ENCODE measurements at places on chromosomes 4 and X.

GRCh38 chr4:6043188-6043587 lies 25.0 kb upstream of the C4orf50 start:
- DNase-seq = no peak

GRCh38 chrX:131609480-131609879 lies 65.6 kb downstream of the OR13H1 start:
- DNase-seq = no peak

DNA sequence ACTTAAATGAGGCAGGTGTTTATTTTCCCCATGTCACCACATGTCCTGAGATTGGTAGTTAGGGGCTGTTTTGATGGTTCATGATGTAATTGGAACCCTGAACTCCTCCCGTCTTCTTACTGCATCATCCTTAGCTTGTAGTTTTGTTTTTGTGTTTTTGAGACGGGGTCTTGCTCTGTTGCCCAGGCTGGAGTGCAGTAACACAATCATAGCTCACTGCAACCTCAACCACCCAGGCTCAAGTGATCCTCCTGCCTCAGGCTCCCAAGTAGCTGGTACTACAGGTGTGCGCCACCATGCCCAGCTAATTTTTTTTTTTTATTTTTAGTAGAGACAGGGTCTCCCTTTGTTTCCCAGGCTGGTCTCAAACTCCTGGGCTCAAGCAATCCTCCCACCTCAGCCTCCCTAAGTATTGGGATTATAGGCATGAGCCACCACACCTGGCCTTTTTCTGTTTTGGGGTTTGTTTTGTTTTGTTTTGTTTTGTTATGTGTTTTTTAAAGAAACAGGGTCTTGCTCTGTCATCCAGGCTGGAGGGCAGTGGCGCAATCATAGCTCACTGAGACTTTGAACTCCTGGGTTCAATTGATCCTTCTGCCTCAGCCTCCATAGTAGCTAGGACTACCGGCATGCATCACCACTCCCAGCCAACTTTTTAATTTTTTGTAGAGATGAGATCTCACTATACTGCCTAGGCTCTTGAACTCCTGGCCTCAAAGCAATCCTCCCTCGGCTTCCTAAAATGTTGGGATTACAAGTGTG lies 76.4 kb downstream of the SNX25 start:
- no peak for DNase-seq

- no peak for DNase-seq
These were observed 14.7 kb downstream of the WDR1 start for GRCh38 chr4:10101671-10102473.

GRCh38 chrX:139758809-139759208 lies 50.8 kb upstream of the MCF2 start:
- no peak for DNase-seq

GRCh38 chr4:165532976-165533375 lies 154.2 kb downstream of the CPE start:
- no peak for DNase-seq

GRCh38 chrX:41350150-41350975 lies 16.4 kb downstream of the DDX3X start:
- DNase-seq = no peak

DNA sequence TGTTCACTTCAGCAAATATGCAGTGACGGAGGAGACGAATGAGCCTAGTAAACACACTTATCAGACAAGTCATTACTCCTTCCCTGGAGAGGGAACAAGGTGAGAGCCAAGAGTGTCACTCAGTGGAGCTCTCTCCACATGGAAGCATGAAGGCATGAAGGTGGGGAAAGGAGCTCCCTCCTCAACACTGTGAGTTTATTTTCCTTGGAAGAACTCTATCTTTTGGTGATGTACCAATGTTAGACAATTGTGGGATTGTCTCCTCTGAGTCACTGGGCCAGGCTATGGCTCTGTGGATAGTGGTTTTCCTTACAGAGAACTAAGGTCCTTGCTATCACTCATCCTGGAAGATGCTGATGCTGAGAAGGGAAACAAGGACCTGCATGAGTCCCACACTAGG lies 200.2 kb downstream of the CPEB2 start:
- DNase-seq = no peak

DNA sequence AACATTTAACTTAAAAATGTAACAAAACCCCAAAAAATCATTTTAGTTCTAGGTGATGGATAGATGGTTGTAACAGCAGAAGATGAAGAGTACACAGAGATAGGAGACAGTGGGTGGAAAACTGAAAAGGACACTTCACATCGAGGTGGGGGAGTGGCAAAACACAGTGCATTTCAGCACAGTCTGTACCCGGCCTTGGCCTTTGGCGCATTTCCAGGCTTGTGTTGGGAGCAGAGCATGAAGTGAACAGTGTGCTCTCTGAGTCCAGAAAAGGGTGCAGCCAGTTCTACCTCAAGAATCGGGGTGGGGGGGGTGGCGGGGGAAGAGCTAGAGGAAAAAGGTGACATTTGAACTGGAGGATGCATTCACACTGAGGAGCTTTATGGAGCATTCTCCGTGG lies 4.3 kb downstream of the TSPYL2 start:
- no peak for DNase-seq

DNA sequence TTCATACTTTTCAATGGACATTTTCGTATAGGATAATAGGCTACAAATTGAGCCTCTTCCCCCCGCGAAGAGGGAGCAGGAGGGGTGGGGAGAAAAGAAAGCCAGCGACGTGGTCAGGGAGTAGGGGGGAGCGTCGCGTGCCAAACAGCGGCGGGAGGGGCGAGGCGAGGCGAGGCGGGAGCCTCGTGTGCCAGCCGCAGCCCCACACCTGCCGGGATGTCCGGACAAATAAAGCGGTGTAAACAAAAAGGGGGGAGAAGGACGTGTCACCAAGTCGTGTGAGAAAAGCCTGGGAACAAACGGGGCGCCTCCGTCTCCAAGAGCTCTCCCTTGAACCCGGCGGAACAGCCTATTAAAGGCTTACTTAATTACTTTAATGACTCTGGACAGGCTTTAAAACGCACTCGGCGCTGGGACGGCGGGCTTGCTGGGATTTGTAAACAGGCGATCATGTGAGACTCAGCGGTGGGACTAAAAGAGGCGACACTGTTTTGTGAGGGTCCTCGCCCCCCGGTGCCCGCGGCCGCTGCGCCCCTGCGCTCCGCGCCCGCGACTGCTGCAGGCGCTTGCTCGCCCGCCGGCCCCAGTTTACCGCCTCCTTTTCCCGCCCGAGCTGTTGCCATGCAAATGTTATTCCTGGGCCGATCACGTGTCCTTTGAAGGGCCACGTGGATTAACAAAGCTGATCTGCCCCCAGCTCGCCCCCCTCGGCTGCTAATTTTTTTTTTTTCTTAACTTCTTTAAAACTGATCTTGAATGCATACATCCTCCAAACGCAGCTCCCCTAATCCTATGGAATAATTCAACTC lies at the start of gene HELT:
Gene HELT, plus strand, starts transcription at position 527 of the 809 bp plus-strand sequence. CDS start 439 bp downstream, outside the sequence.
- no peak for DNase-seq

DNA sequence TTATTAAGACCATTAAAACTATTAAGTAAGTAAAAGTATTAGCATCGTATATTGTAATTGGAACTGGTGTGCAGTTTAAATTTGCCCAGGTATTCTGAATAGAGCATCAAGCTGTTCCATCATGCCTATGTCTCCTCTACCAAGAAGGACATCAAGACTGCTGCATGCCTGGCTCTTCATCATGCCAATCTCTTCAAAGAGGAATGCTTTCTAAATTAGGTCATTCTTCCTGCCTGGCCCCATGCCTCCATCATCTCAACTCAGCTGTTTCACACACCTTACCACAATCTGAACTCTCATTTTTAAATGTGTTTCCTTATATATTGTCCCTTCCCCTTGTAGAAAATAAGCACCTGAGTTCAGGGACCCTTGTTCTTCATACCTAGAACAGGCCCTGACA lies 270.5 kb upstream of the PPARGC1A start:
- DNase-seq = no peak

GRCh38 chr4:150680651-150681050 lies 98.7 kb downstream of the MAB21L2 start:
- DNase-seq = no peak

DNA sequence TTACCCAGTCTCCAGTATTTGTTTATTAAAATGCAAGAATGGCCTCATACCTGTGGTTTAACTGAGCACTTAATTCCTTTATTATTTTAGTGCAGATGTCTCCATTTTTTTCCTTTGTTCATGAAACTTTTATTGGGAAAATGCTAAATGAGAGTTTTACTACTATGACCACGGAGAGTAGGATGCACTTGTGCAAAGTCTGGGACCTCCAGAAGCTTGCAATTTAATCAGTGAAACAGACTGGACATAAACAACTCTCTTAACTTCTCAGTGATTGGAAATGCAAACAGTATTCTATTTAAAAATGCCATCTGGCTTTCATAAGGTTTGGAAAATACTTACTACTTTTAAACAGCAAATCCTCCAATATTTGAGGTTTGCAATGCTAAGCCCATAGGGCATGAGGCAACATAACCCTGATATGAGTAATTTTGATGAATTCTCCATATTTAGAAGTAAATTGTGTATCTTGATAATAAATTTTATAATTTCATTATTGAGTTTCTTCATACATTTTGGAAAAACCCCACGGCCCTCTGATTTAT lies 718.7 kb upstream of the MAGEB2 start:
- DNase-seq = no peak

- DNase-seq = peak; percentile 65
These were observed 38.4 kb downstream of the NAP1L5 start for GRCh38 chr4:88659055-88659889.

DNA sequence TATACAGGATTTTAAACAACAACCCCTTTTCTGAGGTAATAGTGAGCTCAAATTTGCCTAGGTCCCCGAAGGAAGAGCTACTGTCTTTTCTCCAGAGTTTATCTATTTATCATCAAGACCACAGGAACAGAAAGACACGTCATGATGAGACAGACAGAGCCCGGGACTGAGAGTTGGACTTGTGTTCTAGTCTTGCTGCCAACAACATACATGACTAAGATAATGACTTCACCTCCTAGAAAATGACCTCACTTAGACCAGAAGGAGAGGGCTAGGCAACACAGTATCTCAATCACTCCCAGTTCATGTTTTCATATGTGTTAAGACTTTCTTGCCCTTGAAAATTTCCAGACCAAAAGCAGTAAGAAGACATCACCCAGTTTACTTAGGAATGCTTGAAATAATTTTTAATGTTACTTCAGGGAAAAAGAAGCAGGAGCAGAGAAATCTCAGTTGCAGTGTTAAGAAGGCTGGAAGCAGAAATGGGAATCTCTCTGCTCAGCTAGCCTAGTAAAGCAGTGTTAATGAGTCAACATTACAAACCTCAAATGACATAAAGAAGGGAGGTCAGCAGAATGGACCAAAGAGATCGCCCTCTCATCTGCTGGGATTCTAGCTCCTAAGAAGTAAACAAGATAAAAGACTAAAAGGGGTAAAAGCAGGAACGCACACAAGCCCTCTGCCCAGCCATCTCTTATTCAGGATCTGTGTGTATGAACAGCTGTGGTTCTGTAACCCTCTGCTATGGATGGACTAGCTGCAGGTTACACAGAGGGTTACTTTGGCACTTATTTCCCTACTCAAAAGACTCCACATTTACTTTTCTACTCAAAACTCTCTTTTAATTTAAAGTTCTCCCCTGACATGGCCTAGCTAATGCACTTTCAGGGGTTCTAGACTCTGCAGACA lies 24.8 kb downstream of the PDGFC start:
- DNase-seq = peak; percentile 90

GRCh38 chr4:76526585-76526990 lies 91.6 kb downstream of the SHROOM3 start:
- no peak for DNase-seq

DNA sequence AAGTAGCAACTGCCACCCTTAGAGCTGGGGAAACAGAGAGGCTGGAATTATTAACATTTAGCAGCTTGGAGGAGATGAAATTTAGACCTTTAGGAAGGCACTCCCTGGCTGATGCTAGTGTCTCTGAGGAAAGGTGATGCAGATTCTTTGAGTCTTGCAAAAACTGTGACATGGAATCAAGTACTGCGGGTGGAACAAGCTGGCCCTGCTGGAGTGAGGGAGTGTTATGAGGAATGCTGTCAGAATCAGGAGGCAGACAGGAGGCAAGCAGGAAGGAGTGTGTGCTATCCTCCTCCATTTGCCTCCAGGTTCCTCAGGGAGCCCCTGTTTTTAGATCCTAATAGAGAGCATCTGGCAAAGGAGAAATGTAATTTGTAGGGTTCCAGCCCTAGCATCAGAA lies 391.7 kb upstream of the PITX2 start:
- DNase-seq = no peak

DNA sequence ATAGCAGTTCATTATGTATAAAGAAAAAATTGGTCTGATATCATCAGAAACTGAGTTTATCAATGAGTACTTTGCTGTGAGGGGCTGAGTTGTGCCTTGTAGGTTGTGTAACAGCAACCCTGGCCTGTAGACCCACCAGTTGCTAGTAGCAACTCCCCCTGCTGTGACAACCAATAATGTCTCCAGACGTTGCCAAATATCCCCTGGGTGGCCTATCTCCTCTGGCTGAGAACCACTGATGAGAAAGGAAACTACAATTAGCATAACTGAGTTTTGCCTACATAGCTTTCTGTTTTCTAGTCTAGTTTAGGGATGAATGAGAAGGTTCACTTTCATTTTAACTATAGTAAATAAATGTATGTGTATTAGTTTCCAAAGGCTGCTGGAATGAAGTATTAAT lies 234.1 kb downstream of the CPE start:
- no peak for DNase-seq

DNA sequence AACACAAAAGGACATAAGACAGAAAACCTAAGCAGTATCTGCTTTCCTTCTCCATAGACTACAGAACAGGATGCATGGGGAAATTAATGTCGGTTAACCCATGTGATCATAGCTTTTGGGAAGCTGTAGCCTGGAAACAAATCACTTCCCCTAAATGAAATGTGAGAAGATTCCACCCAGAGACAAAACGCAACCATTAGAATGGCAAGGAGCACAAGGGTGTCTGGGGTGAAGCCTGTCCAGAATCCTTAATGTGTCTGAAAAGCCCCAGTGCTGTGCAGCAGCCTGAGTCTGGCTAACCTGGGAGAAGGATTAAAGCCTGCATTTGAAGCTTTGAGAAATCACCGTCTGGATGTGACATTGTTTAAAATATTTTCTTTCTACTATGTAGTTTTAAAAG lies 213.3 kb downstream of the ANKRD50 start:
- DNase-seq = no peak
